Hematopoietic multipotent progenitor cell treated with erythropoietin and hydrocortisone succinate and interleukin-3 and kit ligand, for 17 days (in vitro differentiated cells): ENCODE measurements at places on chromosomes 16 and 17.

- DNase-seq: no peak
Measured at GRCh38 chr17:48647103-48647962, 21.2 kb upstream of the HOXB9 start.

GRCh38 chr17:59676716-59677115, 30.5 kb downstream of the PTRH2 start:
- DNase-seq: no peak

- no peak for DNase-seq
Measured at GRCh38 chr17:74749279-74750038, 1.0 kb downstream of the NHERF1 start.

DNA sequence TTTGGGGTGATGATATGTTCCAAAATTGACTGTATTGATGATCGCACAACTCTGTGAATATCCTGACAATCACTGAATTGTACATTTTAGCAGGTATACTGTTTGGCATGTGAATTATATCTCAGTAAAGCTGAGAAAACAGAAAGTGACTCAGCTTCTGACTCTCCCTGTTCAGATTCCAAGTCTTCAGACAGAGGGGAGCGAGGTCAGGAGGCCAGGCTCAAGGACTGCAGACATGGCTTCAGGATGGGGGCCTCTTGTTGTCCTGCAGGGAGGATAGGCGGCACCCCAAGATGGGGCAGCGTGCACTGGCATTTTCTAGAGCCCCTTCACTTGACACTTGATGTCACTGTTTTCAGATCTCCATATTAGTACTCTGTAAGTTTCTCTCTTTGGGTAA, 45.6 kb downstream of the KNOP1 start:
- no peak for DNase-seq

DNA sequence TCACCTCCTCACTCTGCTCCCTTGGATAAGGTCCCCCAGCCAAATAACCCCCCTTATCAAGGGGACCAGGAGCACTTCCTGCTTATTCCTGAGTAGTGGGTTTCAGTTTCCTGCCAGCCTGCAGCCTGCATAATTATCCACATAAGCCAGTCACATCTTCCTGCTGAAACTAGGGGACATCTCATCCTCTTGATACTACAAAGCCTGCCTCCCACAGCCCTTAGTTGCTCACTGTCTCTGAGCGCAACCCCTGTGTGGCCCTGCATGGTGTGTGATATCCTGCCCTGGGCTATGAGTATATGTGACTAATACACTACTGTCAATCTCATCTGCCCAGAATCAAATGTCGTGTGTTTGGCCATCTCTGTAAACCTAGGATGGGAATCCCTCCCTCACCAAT, 8.0 kb upstream of the XYLT2 start:
- no peak for DNase-seq

GRCh38 chr16:81623365-81624102, 155.6 kb upstream of the PLCG2 start:
- peak; percentile 86 for DNase-seq

DNA sequence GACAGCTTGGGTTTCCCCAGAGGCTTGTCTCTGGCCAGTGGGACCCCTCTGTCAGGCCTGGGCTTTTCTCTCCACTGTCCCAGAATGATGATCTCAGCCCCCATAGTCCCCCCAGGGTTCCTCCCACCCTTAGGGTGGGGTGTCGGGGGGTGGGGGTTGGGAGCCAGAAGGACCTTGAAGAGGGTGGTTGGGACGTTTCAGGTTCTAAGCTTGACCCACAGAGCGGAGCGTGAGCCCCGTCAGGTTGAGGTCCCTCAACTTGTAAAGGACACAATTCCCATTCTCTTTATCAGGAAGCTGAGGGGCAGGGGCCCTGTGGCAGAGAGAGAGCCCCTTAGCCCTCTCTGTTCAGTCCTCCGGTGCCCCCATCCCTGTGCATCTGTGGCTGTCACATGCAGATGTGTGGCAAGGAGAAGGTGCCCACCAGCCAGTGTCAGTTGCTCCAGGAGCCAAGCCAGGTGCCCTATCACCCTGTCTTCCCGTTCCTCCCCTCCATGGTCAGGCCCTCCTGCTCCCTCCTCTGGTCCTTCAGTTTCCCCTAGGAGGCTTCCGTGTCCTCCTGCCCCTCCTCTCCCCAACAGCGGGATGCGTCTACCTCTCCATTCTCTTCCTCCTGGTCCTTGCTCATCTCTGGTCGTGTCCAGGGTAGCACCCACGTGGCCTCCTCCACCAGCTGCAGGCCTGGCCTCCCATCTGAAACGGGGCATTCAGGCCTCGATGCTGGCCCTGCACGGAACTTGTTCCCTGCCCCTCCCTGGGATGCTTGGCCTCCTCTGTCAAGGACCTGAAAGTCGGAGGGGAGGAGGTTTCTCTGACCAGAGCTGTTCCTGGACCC, 1.5 kb upstream of the NTN3 start:
- DNase-seq: no peak

GRCh38 chr17:76049836-76050537, 22.3 kb downstream of the SRP68 start:
- DNase-seq: no peak
